ENCODE measurements at places on chromosomes 1 and 21.

- no peak for DNase-seq
Observed at GRCh38 chr1:180562640-180563025, 3.9 kb downstream of the OVAAL start.

DNA sequence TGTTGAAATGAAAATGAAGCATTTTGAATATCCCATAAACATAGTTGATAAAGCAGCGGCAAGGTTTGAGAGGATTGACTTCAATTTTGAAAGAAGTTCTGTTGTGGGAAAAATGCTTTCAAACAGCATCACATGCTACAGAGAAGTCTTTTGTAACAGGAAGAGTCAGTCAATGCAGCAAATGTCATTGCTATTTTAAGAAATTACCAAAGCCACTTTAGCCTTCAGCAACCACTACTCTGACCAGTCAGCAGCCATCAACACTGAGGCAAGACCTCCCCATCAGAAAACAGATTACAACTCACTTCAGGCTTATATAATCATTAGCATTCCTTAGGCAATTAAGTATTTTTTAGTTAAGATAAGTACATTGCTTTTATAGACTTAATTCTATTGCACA lies 33.8 kb upstream of the FCRL3 start:
- DNase-seq = no peak

- DNase-seq = no peak
Observed at GRCh38 chr1:118155106-118155505, 29.9 kb downstream of the SPAG17 start.

DNA sequence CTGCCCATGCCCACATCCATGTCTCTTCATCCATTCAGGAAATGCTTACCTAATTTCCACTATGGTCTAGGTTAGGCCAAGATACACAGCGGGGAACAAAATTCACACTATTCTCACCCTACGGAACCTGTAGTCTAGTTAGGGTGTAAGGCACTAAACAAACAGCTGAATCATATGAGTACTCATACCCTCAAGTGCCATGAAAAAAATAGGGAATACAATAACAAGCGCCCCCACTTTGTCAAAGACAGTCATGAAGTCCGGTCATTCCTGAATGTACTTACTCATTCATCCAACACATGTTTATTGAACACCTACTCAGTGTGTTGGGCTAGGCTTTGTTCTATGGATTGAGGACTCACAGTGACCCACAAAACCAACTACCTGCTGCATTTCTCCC lies 6.2 kb upstream of the FYB2 start:
- no peak for DNase-seq

- no peak for DNase-seq
Observed at GRCh38 chr1:119659628-119660027, 11.6 kb upstream of the ZNF697 start.

DNA sequence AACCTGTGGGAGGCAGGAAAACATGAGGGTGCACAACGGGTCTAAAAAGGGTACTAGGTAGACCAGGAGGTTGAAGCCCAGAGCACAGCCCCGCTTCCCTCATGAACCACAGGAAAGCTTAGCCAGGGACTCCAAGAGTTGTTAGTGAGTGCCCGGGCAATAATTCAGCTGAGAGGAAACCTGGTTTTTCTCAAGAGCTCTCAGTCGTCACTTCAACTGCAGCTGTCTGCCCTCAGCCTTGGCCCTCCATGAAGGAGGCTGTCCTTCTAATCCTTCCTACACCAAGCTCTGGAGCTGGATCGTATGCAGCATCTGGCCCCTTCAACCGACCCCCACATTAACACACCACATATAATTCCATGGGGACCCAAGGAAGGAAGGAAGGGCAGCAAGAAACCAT lies 77.0 kb upstream of the BACE2 start:
- no peak for DNase-seq

GRCh38 chr1:223345720-223346119 lies 18.3 kb downstream of the SUSD4 start:
- DNase-seq = no peak

- peak; percentile 98 for DNase-seq
Observed at GRCh38 chr1:151146412-151147131, at the start of gene SEMA6C. TSS of gene SEMA6C (minus strand) at chr1:151146631. CDS start at chr1:151142621, 4,010 bp downstream.

DNA sequence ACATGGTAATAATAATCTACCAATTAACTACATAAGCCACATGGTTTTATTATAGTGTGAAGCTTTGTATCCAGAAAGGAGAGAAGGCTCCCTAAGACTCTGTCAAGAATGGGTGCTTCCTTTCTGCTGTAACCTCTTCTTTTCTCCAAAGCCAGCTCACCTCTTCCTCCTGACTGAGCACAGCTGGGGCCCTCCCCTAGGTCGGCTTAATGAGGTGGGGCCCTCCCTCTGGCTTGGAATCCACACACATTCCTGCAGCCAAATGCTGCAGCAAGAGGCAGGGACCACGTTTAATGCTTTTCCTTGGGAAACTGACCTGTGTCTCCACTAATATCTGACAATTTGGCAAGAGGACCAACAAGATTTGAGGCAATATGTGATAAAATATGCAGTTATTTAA lies 94.8 kb downstream of the DSCAM start:
- no peak for DNase-seq

GRCh38 chr1:17561247-17561548 lies 21.7 kb downstream of the ARHGEF10L start:
- DNase-seq = no peak

GRCh38 chr1:116855191-116855619 lies 54.5 kb upstream of the PTGFRN start:
- DNase-seq = peak; percentile 38

DNA sequence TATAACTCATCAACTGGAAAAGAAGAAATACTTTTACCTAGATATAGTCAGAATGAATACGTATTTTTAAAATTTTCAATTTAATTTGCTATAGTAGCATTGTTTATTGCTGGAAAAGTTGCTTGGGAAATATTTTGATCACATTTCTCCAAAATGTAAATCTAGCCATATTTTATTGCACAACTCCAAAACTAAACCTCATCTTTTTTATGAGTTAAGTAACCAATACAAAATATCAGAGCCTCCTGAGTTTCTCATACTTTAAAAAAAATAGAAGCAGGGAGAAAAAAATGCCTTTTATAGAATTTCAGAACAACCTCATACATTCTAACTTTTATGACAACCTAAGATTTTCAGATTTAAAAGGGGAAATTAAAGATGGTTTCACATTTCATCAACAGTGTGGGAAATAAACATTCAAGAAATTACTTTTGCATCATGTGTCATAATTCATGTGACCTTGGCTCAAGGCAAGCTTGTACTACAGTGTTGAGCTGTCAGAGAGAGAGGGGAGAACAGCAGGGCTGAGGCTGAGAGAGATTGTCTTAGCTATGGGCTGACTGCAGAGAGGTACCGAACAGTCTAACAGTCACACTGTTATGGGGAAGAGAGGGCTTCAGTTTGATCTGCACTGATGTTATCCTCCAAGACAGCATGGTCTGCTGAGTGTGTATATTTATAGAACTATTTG lies 519.0 kb downstream of the LTN1 start:
- DNase-seq = no peak

DNA sequence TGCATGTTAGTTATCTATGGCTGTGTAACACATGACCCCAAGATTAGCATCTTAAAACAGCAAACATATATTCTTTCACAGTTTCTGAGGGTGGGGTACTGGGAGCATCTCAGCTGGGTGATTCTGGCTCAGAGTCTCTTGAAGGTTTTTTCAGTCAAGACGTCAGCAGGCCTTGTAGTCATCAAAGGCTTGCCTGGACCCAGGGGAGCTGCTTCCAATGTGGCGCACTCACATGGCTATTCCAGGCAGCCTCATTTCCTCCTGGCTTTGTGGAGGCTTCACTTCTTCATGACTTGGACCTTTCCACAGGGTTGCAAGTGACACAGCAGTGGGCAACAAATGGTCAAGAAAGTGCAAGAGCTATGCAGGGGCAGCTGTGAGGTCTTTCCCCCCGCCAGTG lies 114.7 kb downstream of the ACTL8 start:
- DNase-seq = no peak

GRCh38 chr1:112815376-112815775 lies 100.2 kb upstream of the PPM1J start:
- no peak for DNase-seq

DNA sequence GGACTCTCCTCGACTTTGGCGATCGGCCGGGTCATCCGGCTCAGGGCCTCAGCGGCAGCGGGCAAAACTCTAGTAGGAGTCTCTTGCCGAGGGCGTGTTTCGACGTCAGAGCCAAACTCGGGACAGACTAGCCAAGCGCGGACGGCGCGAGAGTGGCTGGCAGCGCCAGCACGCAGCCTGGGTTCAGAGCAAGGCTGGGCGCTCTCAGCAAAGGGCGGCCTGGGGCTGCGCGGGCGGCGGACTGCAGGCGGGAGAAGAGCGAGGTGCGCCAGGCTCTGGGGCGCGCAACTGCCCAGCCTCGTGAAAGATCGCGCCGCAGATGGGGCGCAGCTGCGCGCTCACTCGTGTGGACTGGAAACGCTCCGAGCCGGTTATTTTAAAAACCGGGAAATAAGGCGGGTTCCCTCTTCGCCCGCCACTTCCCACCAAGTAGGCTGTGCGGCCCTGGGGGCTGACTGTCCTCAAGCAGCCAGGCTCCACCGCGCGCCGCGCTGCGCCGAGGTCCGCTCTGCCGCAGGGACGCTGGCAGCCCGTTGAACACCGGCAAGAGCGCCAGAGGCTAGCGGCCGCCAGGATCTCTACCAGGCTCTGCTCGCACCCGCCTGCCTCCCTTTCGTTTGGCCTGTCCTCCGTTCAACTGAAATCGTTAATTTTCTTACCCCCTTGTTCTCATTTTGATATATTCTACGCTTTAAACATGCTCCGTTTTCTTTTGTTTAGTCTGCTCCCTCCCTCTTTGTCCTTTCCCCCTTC lies 2.4 kb downstream of the ALX3 start:
- DNase-seq = no peak

- DNase-seq = no peak
Observed at GRCh38 chr1:72117621-72118020, 164.7 kb downstream of the NEGR1 start.

DNA sequence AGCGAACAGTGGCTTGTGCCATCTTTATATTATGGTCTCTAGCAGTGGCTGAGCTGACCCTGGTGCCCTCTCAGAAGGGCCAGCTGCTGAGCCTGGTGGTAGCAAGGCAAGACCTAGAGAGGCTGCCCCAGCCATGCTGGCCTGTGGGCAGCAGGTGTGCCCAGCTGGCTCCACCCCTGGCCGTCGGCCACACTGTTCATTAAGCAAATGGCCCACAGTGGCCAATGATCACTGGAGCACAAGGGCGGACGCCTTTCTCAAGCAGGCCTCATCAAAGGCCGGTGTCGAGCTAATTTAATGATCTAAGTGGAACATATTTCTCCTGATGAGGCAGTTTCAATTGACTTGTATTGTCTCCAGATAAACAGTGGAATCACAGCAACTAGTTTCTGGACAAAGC lies 89.4 kb downstream of the GRIK3 start:
- peak; percentile 2 for DNase-seq

All from SHP77 treated with DMSO at 0.1 percent for 48 hours (cell line).